ENCODE measurements at places on chromosomes 11 and 22.

- no peak for DNase-seq
Measured at GRCh38 chr22:27489178-27489675, 312.3 kb downstream of the MN1 start.

DNA sequence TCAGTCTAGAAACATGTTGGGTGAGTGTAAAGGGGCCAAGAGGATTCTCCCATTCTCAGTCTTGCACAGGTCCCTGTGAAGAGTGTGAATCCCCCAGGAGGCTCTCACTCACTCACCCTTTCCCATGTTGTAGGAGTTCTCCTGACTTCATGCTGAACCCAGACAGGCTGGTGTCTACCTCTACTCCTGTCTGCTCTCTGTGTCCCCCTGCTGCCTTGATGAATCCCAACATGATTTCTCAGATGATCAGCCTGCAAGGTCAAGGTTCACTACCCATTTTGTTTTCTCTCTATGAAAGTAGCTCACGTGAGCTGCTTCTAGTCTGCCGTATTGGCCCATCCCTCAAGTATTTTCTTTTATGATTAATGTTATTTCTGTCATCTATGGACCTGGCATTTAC is 500.6 kb downstream of the ETS1 start:
- no peak for DNase-seq

- peak; percentile 81 for DNase-seq
Measured at GRCh38 chr11:6362873-6363678, 27.2 kb upstream of the SMPD1 start.

DNA sequence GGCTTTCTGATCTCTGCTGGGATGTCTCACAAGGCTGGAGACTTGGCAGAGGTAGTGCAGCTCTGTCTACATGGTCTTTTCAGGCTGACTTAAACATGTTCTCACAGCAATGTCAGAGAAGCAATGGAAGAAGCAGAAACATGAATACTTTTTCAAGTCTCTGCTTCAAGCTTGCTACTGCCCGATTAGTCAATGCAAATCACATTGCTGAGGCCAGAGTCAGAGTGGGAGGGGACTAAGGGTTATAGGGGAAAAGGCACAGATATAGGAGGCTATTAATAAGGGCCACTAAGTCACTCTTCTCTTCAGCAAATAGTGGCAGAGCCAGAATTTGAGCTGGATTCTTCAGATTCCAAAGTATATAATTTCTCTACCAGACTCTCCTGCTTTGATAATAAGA is 390.5 kb downstream of the TMEM135 start:
- no peak for DNase-seq

- no peak for DNase-seq
Measured at GRCh38 chr11:123228496-123229163, 33.6 kb upstream of the CLMP start.

GRCh38 chr22:37330200-37331033 is 48.1 kb downstream of the CYTH4 start:
- peak; percentile 87 for DNase-seq

GRCh38 chr11:113179181-113179704 is 135.1 kb upstream of the TTC12 start:
- no peak for DNase-seq

- peak; percentile 57 for DNase-seq
Measured at GRCh38 chr22:41367680-41368542, 13.8 kb upstream of the TEF start.

- no peak for DNase-seq
Measured at GRCh38 chr11:5620651-5621521, 3.9 kb upstream of the TRIM34 start.

- DNase-seq = no peak
Measured at GRCh38 chr22:27581688-27582087, 219.9 kb downstream of the MN1 start.

- DNase-seq = no peak
Measured at GRCh38 chr11:109619498-109619897, 197.5 kb downstream of the C11orf87 start.

- no peak for DNase-seq
Measured at GRCh38 chr22:39524089-39524752, 3.9 kb downstream of the ATF4 start.

GRCh38 chr22:46079861-46080821 is 70.2 kb upstream of the PPARA start:
- peak; percentile 66 for DNase-seq

GRCh38 chr11:134339756-134340155 is 8.0 kb downstream of the GLB1L2 start:
- no peak for DNase-seq

DNA sequence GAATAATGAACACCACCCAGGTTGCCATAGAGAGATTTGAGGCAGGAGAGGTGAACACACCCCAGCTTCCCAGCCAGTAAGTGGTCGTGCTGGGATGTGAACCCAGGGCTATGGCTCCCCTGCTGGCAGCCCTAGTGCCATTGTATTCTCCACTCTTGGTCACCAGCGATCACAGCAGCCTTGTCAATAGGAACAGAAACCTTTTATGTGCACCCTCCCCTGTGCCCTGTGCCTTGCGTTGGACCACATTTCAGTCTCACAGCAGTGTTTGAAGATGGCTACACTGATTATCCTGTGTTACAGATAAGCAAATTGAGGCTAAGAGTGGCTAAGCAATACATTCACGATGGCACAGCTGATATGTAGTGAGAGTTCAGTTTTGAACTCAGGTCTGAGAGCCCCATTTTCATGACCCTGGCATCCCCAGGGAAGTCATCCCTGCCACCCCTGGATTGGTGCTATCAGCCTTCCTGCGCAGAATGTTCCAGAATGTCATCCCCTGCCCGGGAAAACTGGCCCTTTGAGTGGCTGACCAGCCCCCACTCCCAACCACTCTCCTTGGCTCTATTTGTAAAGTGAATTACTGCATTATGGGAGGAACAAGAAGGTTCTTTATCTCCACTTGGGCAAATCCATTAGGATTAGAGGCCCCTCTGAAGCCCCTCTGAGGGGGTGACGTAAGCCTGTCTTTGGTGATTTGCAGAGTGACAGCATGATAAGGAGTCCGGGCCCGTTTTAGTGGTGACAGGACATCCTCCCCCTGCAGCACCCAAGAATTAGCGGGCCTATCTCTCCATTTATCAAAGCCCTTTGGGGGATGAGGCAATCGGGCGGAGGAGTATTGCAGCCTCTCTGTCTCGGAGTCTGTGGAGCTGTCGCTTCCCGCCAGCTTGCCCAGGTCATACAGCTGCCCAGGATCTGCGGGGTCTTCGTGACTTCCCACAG is 30.9 kb downstream of the SMIM38 start:
- DNase-seq = no peak

DNA sequence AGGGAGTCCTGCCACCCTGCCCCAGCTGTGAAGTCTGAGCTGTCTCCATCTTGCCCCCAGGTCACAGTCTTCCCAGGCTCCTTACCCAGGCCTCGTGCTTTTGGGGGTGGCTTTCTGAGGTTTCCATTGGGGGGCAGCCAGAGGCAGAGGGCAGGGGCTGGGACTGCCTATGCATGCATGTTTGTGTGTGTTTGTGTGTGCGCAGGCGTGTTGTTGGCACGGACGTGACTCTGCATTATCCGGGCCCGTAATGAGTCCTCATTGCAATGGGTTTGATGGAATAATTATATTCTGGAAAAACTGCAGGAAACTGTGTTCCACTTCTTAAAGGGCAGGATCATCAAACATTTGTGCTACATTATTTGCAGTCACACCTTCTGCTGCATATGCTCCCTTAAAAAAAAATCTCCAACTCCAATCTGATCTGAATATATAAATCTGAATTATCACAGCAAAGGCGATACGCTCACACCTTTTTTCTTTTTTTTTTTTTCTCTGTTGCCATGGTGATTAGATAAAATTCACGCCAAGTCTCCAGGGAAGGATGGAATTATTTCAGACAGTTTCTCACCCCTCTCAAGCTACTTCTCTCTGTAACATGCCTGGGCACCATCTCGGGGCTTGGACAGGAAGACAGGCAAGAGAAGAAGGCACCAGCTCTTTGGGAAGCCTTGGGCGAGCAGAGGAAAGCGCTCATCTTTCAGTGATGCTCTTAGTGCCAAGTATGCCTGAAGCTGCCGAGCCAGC is 45.9 kb downstream of the DSCAML1 start:
- no peak for DNase-seq

GRCh38 chr11:115219376-115219775 is 284.8 kb downstream of the CADM1 start:
- DNase-seq = no peak

GRCh38 chr22:41957941-41958556 is 6.1 kb downstream of the SMIM45 start:
- DNase-seq = no peak

GRCh38 chr11:64586366-64586765 is 4.7 kb upstream of the SLC22A12 start:
- DNase-seq = no peak

DNA sequence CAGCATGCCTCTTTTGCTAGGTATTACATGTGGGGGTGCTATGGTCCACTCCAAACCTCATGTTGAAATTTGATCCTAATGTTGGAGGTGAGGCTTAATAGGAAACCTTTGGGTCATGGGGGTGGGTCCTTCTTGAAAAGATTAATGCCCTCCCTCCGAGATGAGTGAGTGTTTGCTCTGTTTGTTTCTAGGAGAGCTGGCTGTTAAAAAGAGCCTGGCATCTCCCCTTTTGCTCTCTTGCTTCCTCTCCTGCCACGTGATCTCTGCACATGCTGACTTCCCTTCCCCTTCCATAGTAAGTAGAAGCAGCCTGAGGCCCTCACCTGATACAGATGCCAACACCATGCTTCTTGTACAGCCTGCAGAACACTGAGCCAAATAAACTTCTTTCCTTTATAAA is 104.5 kb downstream of the FAT3 start:
- no peak for DNase-seq

DNA sequence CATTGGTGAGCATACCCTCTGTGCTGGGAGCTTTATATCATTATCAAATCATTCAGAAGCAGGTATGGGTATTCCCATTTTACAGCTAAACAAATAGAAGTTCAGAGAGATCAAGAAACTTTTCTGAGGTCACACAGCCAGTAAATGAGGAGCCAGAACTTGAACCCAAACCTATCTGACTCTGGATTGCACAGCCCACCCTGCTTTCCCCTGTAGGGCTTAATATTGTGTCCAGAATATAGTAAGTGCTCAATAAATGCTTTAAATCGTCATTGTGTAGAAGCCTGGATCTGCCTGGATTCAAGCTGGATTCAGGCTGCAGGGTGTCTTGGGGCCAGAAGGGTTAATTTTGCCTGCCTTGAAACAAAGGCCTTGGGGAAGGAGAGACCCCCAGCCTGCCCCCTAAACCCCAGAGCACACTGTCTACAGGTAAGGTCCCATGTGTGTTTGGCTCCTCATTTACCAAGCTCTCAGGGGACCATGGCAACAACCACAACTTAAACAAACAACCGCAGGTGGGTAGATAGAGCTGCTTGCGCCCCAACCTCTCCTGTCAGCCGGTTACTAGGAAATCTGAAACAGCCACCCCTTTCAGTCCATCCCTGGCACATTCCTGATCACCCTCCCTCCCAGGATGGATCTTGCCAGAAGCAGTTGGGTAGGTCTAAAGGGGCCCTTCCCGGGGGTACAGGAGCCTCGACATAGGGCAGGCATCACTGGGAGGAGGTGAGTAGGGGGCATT is 3.0 kb upstream of the SEC14L3 start:
- no peak for DNase-seq

Measured in urothelium cell line (cell line).